Melanocyte of skin (primary cell): ENCODE measurements at places on chromosomes 16 and 17. TPM values are rescaled to one million over a fixed set of nuclear protein-coding genes. Genes with fewer than 3 reads are reported as not detected.

KCNH6 gene
- total RNA-seq: not detected in 2 replicates

CCL15 gene
- total RNA-seq: not detected in 2 replicates

TPSD1 gene
- total RNA-seq: not detected in 2 replicates

KRT14 gene
- 0.36 and 1.0 TPM in 2 replicates for total RNA-seq

CORO1A gene
- 1.3 and 2.2 TPM in 2 replicates for total RNA-seq

OR4D1 gene
- not detected in 2 replicates for total RNA-seq

SLC13A2 gene
- total RNA-seq: not detected in 2 replicates

SMURF2 gene
- total RNA-seq: 19.6 and 20.2 TPM in 2 replicates

FOXN1 gene
- not detected in 2 replicates for total RNA-seq

PRAC1 gene
- total RNA-seq: not detected in 2 replicates

CFAP97D1 gene
- total RNA-seq: under 0.01 and 0.15 TPM in 2 replicates
